ENCODE measurements at places on chromosomes 6 and 20.

DNA sequence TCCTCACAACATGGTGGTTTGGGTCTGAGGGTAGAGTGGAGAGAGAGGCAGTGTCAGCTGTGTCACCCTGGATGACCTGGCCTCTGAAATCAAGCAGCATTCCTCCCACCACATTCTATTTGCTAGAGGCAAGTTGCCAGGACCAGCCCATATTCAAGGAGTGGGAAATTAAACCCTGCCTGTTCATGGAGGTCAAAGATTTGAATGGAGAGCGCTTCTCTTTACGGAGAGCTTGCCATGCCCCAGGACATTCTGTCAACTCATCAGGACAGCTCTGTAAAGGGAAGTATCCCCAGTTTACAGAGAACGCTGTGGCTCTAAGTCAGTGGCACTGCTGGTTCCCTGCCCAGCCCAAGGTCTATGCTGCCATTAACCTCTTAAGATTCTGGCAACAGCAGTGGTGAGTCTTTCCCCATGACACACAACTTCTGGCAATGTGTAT is 90.0 kb upstream of the INSM1 start:
- no peak for DNase-seq

GRCh38 chr6:3905945-3906845 is 57.0 kb downstream of the FAM50B start:
- no peak for DNase-seq

DNA sequence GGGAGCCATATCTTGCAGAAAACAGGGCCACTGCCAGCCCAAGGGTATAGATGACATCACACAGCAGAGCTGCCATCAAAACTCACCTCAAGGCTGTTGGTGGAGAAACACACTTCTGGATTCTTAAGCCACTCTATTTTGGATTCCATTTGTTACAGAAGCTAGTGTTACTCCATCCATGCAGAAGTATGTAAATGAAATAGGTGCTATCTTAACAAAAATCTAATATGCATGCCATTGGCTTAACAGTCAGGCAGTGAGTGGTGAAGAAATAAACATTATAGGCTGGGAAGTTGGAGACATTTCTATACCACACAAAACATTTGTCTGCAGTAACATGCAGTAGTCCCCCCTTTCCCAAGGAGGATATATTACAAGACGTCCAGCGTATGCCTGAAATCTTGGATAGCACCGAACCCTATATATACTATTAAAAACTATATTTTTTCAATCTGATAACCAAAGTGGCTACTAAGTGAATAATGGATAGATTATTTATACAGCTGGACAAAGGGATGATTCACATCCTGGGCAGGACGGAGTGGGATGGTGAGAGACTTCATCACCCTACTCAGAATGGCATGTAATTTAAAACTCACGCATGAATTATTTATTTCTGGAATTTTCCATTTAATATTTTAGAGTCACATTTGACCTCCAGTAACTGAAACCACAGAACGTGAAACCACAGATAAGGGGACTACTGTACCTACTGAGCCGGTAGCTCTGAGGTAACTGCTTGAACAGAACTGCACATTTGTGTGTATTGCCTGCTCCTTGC is 160.0 kb upstream of the PLN start:
- peak; percentile 93 for DNase-seq

DNA sequence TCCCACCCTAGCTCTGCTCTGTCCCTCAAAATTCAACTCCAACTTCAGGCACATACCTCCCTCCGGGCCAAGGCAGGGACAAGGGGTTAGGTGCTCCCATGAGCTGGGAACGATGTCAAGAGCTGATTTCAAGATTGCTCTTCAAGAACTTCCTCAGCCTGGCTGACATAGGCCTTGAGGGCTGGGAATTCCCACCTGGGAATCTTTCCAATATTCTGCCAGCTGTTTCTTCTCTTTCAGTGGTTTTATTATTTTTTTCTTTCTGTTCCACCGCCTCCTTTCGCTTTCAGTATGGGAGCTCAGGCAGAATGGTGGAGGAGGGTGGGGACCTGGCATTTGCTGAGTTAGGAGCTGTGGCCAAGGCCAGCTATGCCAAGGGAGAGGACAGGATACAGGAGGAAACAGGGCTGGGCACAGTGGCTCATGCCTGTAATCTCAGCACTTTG is 33.7 kb downstream of the SRSF3 start:
- DNase-seq: peak; percentile 72

GRCh38 chr6:12718015-12718414 is 1.4 kb downstream of the PHACTR1 start:
- peak; percentile 86 for DNase-seq

DNA sequence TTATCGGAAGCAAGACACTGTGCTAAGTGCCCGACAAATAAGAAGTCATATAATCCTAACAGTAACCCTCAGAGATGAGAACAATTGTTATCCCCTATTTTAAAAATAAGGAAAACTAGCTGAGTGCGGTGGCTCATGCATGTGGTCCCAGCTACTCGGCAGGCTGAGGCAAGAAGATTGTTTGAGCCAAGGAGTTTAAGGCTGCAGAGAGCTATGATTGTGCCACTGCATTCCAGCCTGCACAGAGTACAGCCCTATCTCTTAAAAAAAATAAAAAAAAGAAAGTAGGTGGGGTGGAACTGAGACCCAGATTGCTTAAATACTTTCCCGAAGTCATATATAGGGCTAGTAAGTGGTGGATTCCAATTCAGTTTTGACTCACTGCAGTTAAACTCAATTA is 84.7 kb downstream of the UST start:
- peak; percentile 75 for DNase-seq

- DNase-seq: no peak
These were observed 5.2 kb downstream of the HIVEP1 start for GRCh38 chr6:12017263-12017662.

DNA sequence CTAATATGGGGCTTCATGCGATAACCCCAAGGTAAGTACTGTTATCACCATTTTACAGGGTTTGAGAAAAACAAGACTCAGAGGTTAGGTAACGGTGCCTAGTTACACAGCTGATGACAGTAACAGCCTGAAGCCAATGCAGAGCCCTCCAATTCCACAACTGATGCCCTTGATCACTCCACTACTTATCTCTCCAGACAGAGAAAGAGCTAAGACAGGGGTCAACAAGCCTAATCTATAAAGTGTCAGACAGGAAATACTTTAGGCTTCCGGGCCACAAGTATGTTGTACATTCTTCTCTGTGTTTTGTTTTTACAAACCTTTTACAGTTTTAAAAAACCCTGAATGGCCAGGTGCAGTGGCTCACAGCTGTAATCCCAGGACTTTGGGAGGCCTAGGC is 50.9 kb downstream of the MAP7 start:
- no peak for DNase-seq

- DNase-seq: no peak
These were observed 179.5 kb downstream of the ZFP64 start for GRCh38 chr20:52012079-52012478.

GRCh38 chr6:78995346-78995745 is 82.7 kb downstream of the PHIP start:
- no peak for DNase-seq

DNA sequence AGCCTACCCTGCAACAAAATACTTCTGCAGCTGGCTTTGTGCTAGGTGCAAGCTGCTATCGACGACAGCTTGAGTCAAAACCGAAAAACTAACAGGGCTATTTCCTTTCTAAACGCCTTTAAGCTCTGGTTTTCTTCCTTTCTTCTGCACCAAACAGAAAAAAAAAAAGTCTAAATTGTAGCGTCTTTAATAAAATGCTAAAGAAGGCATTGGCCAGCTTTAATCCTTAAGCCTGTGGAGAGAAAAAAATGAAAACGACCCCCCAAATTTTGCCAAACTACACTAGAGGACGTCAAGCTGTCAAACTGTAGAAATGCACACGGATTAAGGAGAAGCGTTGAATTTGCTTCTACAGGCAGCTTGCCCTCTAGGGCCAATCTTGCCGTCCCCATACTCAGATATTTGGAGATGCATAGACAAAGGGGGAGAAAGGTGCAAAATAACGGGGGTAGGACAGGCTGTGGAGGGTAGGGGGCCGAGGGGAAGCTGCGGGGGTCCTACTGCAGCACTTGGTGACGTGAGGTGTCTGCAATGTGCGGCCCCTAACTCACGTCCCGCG is 1.4 kb upstream of the NRN1 start:
- no peak for DNase-seq

DNA sequence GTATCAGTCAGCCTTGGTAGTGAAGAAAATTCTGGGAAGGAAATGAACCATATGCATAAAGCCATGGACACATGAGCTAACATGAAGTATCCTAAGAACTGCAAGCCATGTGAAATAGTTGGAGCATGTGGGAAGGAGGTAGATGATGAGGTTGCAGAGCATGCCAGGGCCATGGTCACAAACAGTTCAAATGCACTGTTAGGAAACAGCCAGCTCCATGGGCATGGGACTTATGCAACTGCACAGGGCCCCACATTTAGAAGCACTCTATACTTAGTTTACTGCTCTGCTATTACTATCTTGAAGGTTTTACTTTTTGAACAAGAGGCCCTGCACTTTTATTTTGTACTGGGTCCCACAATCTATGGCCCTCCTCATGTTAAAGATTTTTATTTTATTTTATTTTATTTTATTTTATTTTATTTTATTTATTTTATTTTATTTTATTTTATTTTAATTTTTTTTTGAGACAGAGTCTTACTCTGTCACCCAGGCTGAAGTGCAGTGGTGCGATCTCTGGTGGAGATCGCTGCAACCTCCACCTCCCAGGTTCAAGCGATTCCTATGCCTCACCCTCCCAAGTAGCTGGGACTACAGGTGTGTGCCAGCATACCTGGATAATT is 169.1 kb downstream of the IBTK start:
- DNase-seq: no peak

DNA sequence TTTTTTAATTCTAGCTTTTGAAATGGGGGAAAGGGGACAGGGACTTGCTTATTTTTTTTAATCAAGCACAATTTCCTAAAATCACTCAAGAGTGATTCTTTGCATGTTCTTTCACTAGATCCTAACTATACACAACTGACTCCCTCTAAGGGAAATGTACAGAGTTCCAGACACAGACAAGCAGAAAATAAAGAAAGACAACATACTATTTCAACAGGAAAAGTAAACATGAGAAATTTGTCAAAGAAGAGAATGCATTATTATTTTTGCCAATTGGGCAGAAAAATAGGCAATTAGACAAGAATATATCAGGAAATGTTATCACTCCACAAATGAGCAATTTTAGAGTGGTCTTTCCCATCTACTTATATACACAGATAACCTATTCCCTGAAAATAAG is 128.2 kb downstream of the RNGTT start:
- DNase-seq: no peak

DNA sequence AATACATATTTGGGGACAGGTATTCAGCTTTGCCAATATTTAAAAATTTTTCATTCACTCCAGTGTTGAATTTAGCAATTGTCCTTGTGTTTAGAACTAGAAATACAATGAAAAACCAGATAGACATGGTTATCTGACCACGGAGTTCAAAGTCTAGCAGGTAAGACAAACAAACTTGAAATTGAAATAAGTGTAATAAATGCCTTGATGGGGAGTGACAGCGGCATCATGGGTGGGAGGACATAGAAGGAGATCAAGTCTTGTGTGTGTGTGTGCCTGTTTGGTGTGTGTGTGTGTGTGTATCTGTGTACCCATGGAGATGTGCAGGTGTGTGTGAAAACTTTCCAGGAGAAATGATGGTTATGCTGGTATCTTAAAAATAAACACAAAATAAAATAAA is 750.0 kb upstream of the CITED2 start:
- DNase-seq: no peak

DNA sequence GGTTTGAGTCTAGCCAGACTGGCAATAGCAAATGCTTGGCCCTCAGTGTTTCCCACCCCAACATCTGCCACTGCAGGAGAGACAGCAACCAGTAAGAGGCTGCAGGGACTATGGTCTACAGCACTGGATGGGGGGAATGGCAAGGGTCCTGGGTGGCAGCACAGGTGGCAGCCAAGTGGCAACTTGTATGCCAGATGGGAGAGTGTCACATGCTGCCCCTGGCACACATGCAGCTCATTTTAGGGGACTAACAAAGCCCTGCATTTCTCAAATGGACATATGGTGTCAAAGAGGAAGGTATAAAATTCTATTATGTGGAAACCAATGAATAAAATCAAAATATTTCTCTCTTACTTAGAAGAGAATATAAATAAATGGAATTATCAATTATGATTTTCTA is 298.7 kb upstream of the MARCKS start:
- DNase-seq: no peak

- DNase-seq: no peak
These were observed 190.8 kb downstream of the ERMARD start for GRCh38 chr6:169942173-169942572.

DNA sequence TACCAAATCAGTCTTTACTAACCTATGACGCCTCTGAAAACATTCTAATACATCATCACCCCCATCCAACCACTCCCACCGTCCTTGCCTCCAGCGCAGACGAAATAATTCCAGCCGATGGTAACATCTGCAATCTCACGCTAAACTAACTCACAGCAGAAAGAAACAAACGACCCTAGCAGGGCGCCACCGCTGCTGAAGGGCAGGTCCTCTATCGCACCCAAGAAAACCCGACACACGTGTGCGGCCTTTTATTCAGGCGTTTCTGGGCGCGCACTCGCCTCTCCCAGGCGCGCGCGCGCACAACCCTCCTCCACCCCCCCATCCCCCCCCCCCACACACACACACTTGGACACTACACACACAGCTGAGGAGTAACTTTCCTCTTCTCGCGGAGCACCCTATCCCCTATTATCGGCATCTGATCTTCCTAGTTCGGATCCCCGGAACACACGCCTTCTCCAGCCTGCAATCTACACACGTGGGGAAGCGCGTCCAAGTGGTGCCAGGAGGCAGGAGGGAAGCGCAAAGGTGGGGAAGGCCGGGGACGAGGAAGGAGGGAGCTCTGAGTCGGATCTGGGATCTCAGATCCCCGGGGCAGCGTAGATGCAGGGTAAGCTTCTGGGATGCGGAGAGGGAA is 1.4 kb downstream of the GFOD1 start:
- DNase-seq: peak; percentile 34

GRCh38 chr6:46979206-46979605 is 57.5 kb upstream of the ADGRF5 start:
- DNase-seq: no peak

DNA sequence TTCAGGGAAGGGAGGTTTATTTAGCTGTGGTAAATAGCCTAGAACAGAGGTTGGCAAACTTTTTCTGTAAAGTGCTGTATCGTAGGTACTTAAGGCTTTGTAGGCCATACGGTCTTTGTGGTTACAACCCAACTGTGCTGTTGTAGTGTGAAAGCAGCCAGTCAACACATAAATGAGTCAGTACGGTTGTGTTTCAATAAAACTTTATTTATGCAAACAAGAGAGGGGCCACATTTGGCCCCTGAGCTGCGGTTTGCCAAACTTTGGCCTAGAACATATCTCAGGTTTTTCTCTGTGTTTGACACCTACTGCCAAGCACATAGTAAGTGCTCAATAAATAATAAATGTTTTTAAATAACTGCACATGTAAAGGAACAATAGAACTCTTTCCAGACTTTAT is 102.2 kb downstream of the RNF144B start:
- DNase-seq: no peak

GRCh38 chr6:1615151-1615852 is 5.6 kb downstream of the FOXC1 start:
- DNase-seq: no peak

DNA sequence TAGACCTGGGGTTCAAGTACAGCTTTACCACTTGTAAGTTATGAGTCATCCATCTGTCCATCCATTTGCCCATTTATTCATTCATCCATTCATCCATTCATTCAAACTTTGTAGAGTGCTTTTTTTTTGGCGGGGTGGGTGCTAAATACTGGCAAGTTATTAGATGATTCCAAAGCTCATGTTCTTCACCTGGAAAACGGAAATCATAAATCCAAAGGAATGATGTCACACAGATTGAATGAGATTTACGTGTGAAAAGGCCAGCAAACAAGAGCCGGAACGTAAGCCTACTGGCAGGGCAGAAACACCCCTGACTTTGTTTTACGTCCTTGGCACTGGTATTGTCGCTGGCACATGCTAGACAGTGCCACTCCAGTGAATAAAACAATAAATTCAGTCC is 480.9 kb upstream of the CHD6 start:
- no peak for DNase-seq

Data from EH (cell line).